ENCODE measurements at places on chromosomes 1 and 21.
A peak's percentile ranks its signal among the peaks of the same experiment; 100 is the strongest.

DNA sequence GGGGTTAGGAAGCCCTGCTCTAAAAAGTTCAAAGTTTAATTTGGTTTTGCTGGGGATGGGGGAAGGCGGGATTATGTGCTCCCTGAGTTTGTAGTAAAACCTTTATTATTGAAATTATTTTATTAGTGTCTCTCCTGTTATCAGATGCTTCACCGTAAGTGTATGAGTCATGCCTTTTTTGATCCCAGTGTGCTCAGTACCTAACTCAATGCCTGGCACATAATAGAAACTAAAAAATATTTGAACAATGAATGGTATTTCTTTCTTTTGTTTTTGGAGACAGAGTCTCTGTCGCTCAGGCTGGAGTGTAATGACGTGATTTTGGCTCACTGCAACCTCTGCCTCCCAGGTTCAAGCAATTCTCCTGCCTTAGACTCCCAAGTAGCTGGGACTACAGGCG lies 6.4 kb downstream of the SNRPE start:
- DNase-seq = no peak

GRCh38 chr1:173297798-173298391 lies 90.8 kb upstream of the TNFSF4 start:
- DNase-seq = no peak

- no peak for DNase-seq
Measured at GRCh38 chr1:157234705-157235273, 96.6 kb upstream of the ETV3 start.

DNA sequence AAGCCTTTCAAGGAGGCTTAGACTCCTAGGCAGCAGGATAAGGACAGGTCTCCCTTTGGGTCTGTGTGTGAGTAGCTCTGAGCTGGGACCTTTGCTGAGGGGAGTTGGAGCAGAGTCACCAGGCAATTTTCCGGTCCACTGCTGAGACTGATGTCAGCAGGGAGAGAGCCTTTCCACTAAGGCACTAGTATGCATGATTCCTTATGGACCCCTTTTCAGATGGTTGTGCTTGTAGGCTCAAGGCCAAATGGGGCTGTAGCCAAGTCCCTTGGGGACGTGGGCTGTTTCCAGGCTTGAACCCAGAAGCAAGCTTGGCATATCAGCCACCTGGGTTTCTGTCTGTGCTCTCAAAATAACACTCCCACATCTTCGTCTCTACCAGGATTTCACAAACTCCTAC lies 73.0 kb downstream of the CCDC18 start:
- DNase-seq = no peak

DNA sequence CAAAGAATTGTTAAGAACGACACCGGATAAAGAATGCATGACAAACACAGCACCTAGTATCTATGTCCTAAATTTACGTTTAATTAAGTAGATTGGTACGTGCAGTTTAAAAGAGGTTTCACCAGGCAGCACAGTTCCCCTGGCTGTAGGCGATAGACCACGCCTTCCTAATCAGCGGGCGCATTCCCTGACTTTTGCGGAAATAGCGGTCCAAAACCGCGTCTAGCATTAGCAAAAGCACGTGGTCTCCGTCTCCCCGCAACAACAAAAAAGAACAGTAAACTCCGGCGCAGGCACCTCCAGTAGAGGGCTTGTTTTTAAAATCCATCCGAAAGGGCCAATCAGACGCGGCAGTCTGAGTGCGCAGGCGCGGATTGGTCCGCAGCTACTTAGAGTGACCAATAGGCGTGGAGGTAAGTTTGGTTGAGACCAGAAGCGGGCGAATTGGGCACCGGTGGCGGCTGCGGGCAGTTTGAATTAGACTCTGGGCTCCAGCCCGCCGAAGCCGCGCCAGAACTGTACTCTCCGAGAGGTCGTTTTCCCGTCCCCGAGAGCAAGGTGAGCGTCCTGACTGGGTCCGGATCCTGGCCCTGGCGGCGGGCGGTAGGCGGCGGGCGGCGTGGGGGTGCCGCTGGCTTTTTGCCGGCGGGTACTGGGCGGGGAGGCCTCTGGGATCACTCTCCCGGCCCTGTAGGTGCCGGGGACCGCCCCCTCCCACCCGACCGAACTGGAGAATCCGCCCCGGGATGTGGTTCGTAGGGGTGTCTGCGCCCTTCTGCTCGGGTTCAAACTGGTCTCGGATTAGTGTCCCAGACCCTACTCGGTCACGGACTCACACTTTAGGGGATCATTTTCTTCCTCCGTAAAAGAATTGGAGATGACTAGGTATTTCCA lies at the start of gene CENPF:
CENPF (plus strand) TSS at position 432 of the 894 bp plus-strand sequence. CDS start 10,560 bp downstream, outside the sequence.
- peak; percentile 97 for DNase-seq

Measured in OCI-LY7 (cell line).